Spinal cord (tissue), 10 donors: ENCODE measurements at places on chromosomes 6 and 20.

GRCh38 chr6:17714177-17714576 is 7.5 kb upstream of the NUP153 start:
- DNase-seq = no peak

DNA sequence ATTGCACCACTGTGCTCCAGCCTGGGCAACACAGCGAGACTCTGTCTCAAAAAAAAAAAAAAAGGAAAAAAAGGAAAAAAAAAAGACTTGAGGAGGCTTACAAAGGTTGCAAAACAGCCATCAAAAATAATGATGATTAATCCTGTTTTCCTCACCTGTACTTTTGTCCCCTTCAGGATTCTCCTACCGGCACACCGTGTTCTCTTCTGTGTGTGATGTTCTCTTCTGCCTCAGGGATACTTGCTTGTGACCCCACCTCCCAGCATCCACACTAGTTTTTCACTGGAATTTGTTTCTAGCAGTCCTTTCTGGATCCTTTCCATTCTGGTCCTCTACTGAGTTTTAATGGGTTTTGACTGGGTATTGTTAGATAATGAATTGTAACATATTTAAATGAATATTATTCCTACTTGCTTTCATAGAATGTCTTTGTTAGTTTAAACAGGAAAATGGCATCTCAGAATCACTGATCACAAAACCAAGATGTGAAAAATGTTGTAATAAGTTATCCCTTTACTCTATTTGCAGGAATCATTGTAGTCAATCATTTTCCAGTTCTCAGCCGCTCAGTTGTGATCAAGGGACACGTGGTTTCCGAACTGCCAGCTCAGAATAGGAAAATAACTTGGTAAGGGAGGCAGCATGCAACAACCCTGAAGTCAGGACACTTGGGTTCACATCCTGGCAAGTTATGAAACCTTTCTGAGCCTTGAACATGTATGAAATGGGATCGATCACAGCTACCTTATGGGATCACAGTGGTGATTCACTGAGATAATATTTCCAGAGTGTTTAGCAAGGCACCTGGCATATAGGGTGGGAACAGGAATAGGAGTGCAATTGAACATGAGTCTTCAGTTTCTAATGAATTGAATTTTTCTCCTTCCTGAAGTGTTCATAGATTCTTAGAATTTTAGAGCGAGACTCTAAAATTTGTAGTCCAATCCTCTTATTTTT is 8.5 kb downstream of the C6orf89 start:
- no peak for DNase-seq

GRCh38 chr6:17585766-17586490 is 14.2 kb upstream of the FAM8A1 start:
- DNase-seq = no peak

DNA sequence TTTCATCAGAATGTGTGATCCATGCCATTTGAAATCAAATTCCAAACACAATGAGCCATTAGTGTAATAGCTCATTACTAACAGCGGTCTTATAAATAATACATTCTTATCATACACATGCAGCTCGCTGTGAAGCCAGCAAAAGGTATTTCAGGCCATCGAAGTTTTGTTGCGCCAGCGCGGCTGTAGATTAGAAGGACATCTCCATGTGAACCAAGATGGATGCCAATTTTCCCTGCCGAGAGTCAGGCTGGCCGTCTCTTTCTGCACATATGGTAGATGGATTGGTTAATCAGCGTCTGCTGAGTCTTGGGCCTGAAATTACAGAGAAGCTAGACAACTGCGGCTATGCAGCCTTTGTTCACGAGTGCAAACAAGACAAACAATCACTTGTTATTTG is 44.1 kb downstream of the CFAP61 start:
- DNase-seq = no peak

DNA sequence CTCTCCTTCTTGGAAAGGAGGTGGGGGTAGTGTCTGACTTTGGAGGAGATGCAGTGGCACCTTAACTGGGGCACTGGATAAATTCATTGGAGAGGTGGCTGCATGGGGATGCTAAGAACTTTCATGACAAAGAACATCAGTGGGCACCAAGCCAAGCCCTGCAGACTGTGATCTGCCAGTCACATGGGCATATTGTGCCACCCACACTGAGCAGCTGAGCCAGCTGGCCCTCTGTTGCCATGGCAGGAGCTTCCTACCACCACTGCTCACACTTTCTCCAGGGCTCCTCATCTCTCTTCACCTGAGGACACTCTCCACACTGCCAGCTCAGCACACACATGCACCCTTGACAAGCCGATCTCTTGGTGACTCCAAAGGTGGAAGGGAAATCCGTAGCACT is 715.6 kb downstream of the QKI start:
- DNase-seq = no peak

- DNase-seq = no peak
Measured at GRCh38 chr20:36959242-36959641, 7.7 kb upstream of the SAMHD1 start.

DNA sequence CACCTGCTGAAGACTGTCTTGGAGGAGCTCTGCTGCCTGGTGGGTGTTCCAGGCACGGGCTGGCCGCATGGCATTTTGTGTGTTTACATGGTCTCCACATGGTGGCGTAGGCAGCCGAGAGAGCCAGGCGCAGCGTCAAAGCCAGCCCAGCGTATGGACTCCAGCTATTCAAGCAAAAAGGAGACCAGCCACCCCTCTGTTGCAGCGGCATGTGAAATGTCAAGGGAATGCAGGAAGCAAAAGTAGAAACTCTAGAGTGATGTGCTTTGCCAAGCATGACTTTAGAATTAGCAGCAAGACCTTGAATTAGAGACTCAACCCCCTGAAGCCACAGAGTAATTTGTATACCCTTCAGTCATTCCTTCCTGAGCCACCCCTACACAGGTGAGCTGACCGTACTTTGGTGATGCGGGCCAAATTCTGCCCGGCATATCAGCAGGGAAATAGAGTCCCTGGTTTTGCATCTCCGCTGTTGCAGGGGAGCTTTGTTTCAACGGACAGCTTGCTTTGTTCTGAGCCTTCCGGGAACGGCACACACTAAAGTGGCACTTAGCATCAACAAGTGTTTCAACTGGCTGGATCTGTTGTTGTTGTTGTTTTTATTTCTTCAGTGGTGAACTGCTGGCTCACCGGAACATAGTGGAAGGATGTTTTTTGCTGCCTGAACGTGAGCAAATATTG is 48.5 kb downstream of the FNDC1 start:
- peak; percentile 80 for DNase-seq

DNA sequence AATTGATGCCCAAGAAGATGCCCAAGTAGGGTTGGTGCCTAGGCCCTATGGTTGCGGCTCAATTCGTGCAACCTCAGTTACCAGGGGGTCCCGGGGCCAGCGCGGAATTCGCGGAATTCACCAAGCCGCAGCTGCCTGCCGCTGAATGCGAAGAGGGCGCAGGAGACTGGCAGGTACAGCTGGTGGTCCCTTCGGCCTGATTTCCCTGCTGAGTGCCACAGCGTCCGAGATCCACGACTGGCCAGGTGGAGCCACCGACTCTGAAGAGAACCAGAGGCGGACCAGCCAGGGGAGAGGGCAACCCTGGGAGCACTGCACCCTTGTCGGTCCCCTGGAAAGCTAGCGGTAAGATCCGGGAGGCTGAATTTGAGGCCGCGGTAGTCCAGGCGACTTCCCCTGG is 6.8 kb upstream of the TFAP2D start:
- DNase-seq = no peak

DNA sequence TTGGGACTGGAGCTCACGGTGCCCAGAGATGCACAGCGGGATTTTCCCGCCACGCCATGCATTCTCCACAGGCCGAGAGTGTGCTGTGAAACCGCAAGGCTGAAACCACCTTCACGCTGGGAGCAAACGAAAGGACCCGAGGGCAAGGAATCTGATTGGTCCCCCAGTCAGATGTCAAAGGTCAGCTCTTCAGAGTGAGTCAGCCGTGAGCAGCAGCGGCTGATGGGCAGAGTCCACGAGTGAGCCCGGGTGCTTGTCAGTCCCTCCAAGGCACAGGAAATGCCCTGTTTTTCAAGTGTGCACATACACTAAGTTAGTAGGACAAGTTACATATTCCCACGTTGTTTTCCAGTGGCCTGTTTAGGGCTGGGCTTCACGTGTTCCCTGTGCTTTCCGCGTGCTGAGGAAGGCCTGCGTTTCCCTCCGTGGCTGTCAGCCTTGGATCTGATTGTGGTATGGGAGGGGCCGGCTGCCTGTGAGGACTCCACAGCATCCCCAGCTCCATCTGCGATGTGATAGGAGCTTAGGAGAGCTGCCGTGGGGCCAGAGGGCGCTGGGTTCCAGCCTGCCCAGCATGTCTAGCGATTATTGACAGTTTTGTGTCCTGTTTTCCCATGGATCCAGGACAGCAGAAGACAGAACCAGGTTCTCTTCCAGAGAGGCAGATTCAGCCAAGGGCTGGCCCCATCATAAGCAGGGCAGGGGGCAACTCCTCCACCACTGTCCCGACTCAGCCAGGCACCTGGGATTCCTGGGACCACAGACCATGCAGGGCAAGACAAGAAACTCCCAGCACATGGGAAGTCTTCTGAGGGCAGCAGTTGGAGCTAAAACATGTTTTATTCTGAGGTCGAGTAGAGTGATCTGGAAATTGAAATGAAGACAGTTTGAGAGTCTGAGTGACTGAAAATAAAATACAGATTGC is 38.2 kb upstream of the FRMD1 start:
- DNase-seq = no peak

- DNase-seq = no peak
Measured at GRCh38 chr6:32669240-32669639, 2.8 kb upstream of the HLA-DQB1 start.

- DNase-seq = no peak
Measured at GRCh38 chr6:31115941-31116560, 1.5 kb downstream of the PSORS1C1 start.

DNA sequence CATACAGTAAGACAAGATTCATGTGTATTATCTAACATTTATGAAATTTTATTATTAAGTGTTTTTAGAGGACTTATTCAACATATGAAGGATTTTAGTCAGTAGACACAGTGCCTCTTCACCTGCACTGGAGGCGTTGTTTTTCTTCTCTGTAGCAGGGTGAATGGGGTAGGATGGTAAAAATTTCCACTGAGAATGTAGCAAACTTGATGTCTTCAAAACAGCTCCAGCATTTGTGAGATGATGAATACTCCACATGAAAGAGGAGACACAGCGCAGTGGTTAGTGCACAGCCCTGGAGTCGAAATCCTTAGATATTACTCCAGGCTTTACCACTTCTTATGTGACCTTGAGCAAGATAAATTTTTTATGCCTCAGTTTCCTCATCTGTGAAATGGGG is 110.5 kb upstream of the AHI1 start:
- DNase-seq = no peak
